Neural crest cell (in vitro differentiated cells): ENCODE measurements at places on chromosomes 11 and 22.

GRCh38 chr11:67700548-67701262 lies 26.3 kb upstream of the ALDH3B2 start:
- no peak for DNase-seq

- DNase-seq = no peak
These were observed 243.7 kb upstream of the TBCEL start for GRCh38 chr11:120780239-120780638.

- no peak for DNase-seq
These were observed 8.5 kb upstream of the SLC35C1 start for GRCh38 chr11:45796461-45796861.

DNA sequence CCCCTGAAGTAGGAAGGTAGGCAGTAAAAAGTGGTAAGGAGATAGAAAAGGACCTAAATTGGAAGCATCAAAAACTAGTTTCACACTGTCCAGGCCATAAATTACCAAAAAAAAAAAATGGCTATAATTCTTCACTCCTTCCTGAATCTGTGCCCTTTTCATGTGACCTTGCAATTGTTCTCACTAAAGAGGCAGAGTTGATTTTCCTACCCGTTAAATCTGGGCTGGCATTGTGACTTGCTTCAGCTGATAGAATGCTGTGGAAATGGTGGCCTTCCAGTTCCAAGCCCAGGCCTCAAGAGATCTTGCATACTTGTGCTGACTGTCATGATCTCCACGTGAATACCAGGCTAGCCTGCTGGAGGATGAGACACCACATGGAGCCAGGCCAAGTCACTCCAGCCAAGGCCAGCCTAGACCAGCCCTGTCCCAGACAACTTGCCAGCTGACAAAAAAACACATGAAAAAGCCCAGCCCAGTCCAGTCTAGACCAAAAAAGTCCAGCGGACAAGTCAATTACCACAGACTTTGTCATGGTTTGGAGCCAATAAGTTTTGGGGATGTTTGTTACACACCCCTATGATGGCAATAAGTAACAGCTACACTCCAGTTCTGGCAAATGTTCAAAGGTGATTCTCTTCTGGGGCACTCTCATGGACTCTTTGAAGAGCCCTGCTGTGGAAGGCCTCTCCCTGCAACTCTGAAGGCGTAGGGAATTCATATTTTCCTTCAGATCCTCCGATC lies 51.4 kb upstream of the NUP50 start:
- no peak for DNase-seq

DNA sequence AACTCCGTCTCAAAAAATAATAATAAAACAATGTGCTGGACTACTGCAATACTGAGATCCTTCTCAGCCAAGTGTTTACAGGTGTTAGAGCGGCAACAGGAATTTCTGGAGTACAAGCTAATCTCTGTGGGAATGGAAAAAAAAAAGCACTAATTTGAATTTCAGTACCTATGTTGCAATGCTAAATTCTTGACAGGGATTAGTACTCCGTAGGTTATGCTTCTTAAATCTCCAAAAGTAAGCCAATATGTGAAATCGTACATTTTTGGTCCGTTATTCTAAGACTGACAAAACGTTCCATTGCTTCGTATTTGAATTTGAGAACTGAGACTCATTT lies 1.1 kb downstream of the ATL3 start:
- no peak for DNase-seq

DNA sequence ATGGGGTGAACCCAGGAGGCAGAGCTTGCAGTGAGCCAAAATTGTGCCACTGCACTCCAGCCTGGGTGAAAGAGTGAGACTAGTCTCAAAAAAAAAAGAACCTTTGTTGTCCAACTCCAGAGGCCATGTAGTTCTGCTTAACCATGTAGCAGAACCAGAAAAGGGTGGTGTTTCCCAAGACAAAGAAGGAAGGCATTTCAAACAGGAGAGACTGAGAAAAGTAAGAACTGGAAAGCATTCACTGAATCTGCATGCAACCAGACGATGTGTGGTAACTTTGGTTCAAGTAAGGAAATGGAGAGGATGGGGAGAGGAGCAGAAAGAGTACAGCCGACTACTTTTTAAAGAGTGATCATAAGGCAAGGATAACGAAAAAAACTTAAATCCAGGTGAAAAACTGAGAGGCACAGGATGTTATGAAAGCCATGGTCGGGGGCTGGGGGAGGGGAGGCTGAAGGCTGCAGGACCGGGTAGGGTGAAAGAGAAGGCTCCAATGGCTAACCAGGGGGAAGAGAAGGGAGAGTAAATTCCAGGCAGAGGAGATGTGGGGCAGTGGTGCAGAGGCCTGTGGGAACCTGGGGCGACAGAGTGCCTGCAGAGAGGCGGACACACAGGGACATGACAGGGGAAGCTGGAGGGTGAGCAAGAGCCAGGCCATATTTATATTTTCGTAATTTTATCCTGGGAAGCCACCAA lies 48.8 kb downstream of the MAPK1 start:
- DNase-seq = no peak

- DNase-seq = no peak
These were observed 3.4 kb downstream of the CAPN1 start for GRCh38 chr11:65185171-65185570.

- no peak for DNase-seq
These were observed 9.3 kb upstream of the OSBPL5 start for GRCh38 chr11:3174387-3174786.

GRCh38 chr22:28743852-28744251 lies 2.0 kb downstream of the HSCB start:
- DNase-seq = no peak

DNA sequence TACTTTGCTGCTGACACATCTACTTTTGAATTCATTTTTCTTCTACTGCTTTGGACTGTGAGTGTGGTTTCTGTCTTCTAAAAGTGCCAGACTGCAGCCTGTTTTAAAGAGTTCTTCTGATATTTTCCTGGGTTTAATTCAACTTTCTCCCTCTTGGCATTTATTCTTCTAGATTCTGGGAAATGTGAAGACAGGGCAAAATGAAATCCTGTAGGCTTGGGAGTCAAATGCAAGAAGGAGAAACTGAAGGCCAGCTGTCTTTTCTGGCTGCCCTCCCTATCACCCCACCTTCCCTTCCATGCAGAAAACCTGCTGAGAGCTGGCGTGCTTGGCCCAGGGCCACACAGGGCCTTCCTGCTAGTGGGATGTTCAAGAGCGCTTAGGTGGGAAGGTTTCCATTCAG lies 7.6 kb downstream of the ZNF70 start:
- no peak for DNase-seq

DNA sequence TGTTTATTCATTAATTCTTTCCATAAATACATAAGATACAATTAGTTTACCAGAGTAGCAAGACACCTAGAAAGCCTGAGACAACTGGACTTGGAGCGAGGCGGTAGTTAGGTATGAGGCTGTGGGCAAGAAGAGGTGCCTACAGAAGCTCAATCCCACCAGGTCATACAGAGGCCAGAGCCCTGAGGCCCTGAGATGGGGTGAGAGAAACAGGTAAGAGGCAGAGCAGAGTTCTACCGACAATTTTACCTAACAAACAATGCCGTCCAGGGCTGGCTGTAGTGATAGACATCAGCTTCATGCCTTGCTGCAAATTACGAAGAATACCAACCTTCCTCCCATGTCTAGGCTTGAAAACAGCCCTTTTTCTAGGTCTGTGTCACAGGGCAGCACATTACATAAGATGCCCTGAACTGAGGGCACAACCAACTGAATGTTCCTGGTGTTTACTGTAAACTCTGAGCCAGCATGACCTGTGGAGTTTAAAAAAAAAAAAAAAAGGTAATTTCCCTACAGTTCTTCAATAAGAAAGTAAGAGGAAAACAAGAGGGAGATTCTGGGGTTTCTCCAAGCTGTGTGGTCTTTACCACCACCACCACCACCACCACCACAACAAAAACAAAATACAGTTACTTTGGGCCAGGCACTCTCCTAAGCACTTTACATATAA lies 105.8 kb downstream of the GAB2 start:
- DNase-seq = no peak

DNA sequence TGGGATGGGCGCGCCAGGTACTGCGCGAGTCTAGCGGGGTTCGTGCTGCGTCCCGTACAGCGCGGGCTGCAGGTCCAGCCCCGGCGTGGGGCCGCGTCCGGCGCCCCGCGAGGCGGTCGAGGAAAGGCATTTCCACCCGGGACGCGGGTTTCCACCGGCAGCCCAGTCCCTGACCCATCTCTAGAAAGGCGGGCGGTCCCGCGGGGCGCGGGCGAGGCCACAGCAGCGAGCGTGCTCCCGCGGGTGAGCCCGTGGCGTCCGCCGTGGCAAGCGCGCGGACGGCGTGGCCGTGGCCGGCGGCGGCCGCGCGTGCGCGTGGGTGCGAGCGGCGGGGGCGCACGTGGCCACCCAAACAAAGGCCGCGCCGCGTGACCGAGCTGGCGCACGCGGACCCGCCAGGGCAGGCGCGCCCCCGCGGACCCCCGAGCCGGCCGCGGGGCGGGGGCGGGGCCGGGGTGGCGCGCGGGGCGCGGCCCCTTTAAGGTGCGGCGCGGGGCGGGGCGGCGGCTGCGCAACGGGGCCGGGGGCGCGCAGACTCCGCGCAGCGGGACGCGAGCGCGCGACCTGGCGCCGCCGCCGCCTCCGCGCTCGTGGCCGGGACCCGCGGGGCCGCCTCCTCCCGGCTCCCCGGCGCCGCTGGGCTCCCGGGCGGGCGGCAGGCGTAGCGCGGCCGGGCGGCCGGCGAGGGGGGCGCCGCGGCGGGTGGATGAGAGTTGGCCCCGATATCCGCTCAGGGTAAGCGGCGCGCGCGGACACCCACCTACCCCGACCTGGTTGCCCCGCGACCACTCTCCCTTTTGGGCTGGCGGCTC lies 39.3 kb upstream of the CELSR1 start:
- DNase-seq = no peak

DNA sequence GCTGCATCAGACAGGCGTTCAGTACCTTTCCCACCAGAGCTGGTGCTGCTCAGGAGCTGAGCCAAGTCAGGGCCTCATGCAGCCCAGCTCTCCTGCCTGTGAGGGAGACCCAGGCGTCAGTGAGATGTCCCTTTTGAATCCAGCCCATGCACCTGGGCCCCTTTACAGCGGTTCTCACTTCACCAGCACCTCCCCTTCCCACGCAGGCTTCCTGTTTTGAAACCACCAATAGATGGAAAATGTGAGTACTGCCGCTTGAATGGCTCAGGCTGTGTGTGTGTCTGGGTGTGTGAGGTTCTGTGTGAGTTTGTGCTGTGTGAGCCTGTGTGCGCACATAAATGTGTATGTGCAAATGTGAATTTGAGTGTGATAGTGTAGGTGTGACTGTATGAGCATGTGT lies 88.4 kb downstream of the UBASH3B start:
- no peak for DNase-seq

DNA sequence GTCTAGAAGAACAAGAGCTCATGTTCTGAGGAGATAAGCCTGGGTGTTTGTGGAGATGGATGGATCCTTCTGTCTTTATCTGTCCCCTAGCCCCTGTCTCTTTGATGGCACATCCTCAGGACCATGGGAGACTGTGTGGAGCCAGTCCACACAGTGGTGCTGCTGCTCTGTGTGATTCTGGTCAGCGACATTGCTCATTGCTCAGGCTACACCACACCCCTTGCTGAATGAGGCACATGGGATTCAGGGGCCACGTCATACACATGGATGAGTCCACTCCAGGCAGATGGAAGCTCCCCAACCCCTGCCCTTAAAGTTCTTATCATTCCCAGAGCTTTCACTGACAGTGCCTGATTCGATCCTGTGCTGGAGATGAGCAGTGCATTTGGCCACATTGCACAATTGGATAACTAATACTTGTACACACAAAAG lies 222.2 kb downstream of the NAV2 start:
- no peak for DNase-seq

DNA sequence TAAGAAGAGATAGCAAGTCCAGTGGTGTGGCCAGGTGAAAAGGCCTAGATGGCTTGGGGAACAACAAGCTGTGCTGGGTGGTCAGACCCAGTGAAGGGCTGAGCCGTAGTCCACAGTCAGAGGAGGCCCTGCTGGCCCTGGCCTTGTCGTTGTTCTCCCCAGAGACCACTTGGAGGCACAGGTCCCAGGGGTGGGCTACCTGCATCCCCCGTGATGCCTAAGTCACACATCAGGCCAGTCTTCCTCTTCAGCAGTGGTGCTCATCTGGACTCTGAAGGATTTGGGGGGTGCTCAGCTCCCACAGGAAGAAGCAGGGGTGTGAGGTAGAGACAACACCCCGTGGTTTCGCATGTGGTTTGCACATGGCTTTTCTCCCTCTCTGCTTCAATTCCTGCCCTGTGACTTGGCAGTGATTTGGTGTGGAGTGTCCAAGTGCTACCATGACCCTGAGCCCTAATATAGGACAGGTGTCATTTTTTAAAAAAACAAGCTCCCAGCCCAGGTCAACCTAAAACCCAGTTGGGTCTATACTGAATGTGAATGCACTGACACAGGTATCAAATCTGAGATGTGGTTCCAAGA lies 51.0 kb downstream of the ALX4 start:
- no peak for DNase-seq

DNA sequence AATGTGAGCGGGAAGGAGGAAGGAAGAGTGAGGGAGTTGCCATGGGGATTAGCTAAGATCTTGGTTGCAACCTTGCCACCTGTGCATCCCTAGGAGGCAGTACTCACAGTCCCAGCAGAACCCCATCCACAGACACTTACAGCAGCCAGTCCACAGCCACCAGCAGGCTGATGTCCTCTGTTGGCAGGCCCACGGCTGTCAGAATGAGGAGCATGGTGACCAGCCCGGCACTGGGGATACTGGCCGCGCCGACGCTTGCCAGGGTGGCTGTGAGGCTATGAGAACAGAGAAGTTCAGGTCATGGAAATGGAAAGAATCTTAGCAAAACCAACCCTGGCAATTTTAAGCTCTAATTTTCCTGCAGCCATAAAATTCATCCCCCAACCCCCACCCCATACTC lies 138.6 kb downstream of the SLC1A2 start:
- no peak for DNase-seq

GRCh38 chr11:73951797-73952196 lies 971 bp downstream of the DNAJB13 start:
- no peak for DNase-seq

GRCh38 chr11:9313648-9314290 lies 624 bp downstream of the TMEM41B start:
- no peak for DNase-seq

DNA sequence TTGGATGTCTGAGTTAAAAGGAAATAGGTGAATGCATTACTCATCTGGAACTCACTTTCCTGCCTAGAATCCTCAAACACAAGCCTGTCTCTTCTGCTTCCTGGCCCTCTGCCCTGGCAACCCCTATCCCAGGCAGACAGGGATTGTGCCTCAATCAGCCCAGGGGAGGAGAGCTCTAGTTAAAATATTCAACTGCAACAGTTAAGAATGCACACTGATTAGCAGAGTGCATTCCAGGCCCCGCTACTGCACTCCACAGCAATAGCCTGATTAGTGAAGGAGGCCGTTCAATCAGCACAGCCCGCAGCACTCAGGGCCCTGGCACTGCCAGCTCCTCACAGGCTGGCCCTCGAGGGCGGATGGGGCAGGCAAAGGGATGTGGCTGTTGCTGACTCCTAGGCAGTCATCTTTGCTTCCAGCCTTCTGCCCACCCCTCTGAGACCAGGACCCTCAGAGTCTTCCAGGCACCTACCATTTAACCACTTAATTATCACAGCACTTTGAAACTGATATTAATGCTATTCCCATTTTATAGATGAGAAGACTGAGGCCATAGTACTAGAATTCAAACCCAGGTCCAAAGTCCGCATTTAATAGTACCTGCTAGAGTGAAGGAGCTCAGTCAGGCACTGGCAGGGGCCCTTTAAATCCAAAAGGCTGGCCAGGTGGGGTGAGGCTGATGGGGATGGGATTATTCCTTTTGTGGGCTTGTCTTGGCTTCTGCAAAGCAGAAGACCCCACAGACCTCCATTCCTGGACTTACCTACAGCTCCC lies 435.3 kb downstream of the SOX6 start:
- DNase-seq = no peak

GRCh38 chr11:78350091-78350645 lies 67.5 kb downstream of the GAB2 start:
- DNase-seq = no peak
